ENCODE measurements at places on chromosomes 7 and 10.
A peak's percentile ranks its signal among the peaks of the same experiment; 100 is the strongest.

- no peak for DNase-seq
These were observed 33.1 kb upstream of the MKLN1 start for GRCh38 chr7:131294553-131294952.

GRCh38 chr10:72605122-72605521 is 20.8 kb downstream of the MICU1 start:
- DNase-seq, result no peak

- peak; percentile 20 for DNase-seq
These were observed 757 bp upstream of the PALS2 start for GRCh38 chr7:24572393-24572996.

GRCh38 chr7:113013761-113014449 is 72.7 kb downstream of the GPR85 start:
- no peak for DNase-seq

DNA sequence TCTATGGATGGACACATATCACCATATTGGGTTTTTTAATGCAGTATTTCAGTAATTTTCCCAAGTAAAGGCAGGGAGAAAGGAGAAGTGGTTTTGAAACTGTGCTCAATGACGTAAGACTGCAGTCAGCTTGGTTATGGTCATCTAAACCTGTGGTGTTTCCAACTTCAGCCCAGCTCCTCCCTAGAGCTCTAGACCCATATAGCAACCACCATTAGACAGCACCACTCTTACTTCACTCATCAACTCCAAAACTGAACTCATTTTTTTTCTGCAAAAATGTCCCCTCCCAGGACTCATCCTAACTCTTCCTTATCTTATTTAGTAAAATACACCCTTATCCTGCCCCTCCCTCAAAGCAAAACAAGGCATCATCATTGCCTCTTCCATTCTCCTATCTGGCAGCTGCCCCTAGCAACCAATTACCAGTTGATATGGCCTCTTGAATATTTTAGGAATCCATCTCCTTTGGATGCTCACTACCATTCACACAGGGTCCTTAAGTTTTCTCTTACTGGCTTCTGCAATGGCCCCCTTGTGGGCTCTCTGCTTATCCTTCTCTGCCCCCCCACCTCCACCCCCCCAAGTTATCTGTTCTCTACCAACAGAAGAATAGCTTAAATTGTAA is 1.5 kb upstream of the RALA start:
- DNase-seq, result no peak

GRCh38 chr10:80260295-80261243 is 28.9 kb downstream of the MAT1A start:
- DNase-seq, result no peak

GRCh38 chr7:41328544-41328943 is 374.3 kb downstream of the INHBA start:
- no peak for DNase-seq

DNA sequence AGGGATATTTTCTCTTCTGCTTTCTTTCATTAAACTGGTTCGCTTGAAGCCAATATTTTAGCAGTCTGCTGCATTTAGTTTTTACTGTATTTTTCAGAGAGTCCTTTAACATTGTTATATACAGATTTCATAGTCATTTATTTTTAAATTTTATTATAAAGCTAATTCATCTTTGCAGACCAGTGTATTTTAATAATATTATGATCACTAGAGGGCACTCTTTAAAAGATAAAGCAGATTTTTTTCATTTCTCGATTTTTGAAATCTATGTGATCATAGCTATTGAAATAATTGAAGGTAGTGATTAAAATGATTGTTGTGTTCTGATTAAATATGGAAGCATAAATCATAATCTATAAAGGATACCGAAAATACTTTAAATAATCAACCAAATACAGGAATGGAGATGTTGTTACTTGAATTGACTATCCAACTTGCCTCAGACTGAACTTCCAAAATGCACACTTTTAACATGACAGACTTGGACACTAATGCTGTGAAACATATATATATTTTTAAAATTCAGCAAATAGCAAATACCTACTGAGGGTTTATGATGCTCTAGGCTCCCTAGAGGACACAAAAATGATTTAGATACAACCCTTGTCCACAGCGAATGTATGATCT is 35.2 kb downstream of the ST7 start:
- no peak for DNase-seq

DNA sequence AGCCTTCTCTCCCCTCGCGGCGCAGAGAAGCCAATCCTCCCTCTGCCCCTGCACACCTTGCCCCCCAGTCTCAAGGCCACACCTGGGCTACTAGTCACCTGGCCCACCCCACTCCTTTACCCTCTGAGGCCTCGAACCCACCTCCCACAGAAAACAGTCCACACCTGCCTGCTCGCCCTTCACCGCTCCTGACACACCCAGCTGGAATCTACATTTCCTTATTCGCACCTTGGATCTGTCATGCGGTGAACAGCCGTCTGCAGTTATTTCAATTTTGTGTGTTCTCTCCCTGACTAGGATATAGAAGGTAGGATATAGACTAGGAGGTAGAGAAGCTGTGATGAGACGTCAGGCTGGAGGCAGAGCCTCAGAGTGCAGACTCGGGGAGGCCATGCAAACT is 29.4 kb downstream of the SMKR1 start:
- no peak for DNase-seq

- DNase-seq, result peak; percentile 78
These were observed at the start of gene CLIP2 for GRCh38 chr7:74289018-74289658. CLIP2 (plus strand) TSS chr7:74289407; CDS start chr7:74317547, 28,140 bp downstream.

DNA sequence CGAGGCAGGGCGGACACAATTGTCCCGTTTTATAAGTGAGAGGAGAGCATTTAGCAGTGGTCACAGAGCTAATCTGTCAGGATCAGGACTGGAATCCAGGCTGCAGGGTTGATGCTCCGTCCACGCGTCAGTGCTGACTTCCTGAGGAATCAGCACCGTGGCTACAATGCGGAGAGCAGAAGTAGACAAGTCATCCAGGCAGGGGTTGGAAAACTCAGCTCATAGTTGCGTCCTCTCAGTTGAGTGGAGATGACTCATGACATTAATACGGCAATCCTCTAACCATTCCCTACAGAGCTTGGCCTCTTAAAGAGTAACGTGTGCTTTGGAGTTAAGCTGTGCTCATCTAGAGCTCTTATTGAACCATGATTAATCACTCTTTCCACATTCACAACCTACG is 17.1 kb upstream of the HTR5A start:
- DNase-seq, result no peak

GRCh38 chr10:4984971-4985594 is 18.6 kb downstream of the AKR1C2 start:
- DNase-seq, result no peak

DNA sequence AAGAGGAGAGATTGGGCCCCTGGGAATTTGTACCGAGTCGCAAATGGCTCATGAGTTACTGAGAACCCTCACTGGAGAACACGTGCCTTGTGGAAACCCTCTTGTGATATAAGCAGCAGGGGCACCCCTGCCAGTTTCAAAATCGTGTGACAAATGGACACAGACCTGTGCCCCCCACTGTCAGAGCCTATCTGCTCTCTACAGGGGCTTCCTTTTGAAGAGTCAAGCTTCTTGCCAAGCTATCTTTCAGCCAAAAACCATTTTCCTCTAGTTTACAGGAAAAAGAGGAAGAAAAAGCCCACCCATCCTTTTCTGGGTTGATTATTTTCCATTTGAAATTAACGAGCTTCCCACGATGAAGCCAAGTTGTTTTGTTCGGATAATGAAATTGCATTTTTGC is 64.1 kb upstream of the MPP7 start:
- no peak for DNase-seq

DNA sequence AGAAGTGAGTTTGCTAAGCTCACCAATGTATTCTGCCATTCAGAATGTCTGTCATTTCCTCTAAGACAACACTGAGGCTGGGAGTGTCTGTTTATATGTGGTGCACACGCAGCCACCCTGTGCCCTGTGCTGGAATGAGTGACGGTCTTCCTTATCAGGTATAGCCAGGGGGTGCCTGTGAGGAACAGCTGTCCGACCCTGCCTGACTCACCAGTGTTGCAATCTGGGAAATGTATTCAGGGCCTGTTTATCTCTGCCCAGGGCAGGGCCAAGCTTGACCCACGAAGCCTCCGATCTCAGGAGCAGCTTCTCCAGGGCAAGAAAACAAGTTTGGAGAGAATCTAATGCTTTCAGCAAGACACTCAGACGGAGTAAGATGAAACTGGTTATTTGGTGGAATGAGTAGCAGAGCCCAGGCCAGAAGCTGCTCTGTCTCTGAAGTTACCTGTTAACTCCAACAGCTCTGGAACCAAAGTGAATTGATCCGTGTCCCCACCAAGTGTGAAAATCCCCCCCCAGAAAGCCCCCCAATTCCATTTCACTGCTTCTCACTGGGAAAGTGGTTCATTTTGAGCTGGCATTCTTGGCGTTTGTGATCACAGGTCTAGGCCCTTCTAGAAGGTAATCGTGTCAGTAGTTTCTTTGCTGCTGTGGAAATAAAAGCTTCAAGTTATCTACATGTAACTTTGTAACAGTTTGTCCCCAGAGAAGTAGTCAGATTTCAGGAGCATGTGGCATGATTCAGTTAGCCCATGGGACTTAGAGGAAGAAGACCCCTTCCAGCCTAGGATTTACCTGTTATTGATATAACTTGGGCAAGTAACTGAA is 6.1 kb upstream of the UBE2H start:
- DNase-seq, result no peak

DNA sequence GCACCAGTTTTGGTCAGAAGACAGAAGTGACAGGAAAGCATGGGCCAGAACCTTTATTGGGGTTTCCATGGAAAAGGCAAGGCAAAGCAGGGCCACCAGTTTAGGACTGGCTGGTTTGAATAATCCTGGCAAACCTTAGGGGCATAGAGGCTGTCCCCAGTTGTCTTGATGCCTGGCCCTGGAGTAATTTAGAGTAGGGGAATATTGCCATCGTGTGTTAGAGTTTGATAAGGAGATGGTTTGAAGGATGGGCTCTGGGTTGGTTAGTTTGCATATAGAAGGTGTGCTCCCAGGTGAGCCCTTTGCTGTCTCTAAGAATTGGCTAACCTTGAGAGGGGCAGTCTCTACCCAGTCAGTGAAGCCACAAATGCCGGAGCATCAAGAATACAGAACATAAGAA is 79.6 kb downstream of the ZNF777 start:
- DNase-seq, result no peak

DNA sequence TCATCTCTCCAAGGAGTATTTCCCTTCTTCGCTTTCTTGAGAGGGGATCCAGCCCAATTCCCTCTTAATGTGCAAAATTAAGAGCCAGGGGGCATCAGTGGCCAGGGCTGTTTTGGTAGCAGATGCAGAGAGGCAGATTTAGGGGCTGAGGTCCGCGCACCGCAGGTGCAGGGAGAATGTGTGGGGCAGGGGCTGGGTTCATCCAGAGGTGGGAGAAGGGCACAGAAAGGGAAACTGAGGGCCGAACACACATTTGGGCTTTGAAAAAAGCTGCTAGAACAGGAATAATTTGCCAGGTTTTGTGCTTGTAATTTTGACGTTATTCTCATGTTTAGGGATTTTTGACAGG is 6.5 kb upstream of the SHH start:
- DNase-seq, result no peak

- no peak for DNase-seq
These were observed 102.7 kb downstream of the KMT2C start for GRCh38 chr7:152333134-152333533.

- DNase-seq, result no peak
These were observed 74.2 kb downstream of the MAD1L1 start for GRCh38 chr7:2158331-2159175.

- peak; percentile 36 for DNase-seq
These were observed 61.3 kb downstream of the PIP4K2A start for GRCh38 chr10:22652988-22653481.

GRCh38 chr10:34808801-34809745 is 6.0 kb downstream of the PARD3 start:
- DNase-seq, result no peak

DNA sequence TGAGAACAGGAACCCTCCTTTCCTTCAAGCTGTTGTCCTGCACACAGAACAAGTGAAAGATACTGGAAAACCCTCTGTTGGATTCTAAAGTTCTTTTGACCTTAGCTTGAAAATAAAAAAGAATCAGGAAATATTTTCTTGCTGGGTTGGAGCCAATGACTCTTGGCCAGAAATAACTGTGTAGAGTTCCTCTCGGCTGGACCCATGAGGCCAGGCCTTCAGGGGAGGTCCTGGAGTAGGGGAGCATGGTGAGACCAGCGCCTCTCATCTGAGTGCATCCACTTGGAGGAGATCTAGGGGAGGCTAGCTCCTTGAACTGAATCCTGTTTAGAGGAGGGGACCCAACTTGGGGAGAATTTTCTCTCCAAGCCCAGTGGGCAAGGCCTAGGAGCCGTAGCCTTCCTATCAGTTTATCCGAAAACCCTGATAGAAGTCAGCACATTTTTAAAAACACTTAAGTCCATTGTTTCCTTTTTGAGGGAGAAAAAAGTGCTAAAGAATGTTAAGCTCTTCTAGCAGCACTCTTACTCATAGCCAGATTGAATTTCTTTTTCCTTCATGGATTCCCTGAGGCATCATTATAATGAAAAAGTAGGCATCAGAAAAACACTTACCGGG is 635.7 kb upstream of the ANKRD30A start:
- no peak for DNase-seq

GRCh38 chr10:68876246-68877138 is 24.6 kb upstream of the DDX50 start:
- no peak for DNase-seq

GRCh38 chr7:55970978-55971377 is 6.6 kb downstream of the NIPSNAP2 start:
- DNase-seq, result no peak

DNA sequence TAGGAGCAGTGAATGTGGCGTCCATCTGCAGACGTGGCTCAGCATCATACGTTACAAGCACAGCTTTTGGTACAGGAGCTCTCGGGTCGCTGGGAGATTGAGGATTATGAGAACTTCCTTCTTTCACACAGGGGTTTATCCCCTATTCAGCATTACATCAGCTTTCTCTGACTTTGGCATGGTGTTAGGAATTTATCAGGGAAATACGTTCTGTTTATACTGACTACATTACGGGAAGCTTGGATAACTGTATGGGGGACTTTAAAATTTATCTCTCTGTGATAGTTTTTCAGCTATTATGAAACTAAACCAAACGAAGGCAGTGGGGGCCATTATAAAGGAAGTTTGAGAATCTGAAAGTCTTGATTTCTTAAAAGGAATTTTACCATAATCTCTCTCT is 110.1 kb upstream of the INSYN2A start:
- DNase-seq, result no peak

- DNase-seq, result no peak
These were observed 69.5 kb upstream of the CUX1 start for GRCh38 chr7:101747879-101748345.

GRCh38 chr10:69914398-69915214 is 112.9 kb downstream of the COL13A1 start:
- DNase-seq, result peak; percentile 48

- DNase-seq, result no peak
These were observed 869 bp upstream of the TBX20 start for GRCh38 chr7:35254496-35255442.

All from activated naive CD4-positive, alpha-beta T cell treated with anti-CD3 and anti-CD28 coated beads, Interleukin-2, amount 50 U/mL, for 16 hours (primary cell).